ENCODE measurements at places on chromosomes 2 and 18.
A peak's percentile ranks its signal among the peaks of the same experiment; 100 is the strongest.

GRCh38 chr2:172358691-172359556 lies 68.5 kb upstream of the ITGA6 start:
- DNase-seq, result no peak

- DNase-seq, result no peak
Measured at GRCh38 chr2:189552991-189553404, 27.6 kb downstream of the SLC40A1 start.

GRCh38 chr2:54456362-54456611 lies 160 bp downstream of the SPTBN1 start:
- no peak for DNase-seq

DNA sequence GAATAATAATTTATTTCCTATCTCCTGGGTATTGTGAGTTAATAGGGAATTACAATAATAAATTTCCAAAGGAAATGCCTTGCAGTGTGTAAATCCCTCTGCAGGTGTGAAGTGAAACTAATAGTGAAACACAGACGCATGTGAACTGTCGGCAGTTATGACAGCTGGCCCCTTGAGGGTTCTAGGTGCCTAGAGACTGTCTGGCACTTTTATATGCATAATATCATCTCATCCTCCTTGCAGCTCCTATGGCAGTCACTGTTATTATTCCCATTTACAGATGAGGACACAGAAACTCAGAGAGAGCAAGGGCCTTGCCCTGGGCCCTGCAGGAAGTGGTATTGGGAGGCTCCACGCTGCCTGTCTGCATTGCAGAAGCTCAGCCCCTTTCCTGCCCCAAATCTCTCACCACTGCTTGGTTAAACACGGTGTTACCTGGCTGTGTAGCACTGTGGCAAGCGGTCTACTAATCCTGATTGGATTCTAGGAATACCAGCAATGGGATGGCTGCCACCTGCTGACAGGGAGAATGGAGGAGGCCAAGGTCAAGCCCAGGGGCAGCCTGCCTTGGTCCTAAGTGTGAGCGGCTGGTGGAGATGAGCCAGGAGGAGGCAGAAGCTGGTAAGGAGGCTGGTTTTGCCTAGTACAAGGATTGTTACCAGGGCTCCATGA lies 32.8 kb upstream of the ACKR3 start:
- DNase-seq, result no peak

GRCh38 chr18:69734536-69734935 lies 213.1 kb downstream of the CD226 start:
- DNase-seq, result no peak

DNA sequence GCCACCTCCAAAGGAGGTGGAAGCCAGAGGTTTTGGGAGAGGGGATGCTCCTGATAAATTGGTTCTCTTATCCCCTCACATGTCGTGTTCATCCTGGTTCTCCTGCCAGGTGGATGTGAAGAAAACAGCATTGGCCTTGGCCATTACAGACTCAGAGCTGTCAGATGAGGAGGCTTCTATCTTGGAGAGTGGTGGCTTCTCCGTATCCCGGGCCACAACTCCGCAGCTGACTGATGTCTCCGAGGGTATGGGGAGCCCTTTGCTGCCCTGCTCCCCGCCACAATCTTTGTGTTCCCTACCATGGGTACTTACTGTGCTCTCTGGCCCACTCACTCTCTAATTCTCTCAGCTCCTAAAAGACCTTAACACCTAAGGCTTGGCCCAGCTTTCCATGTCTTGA lies 3.5 kb downstream of the RETREG2 start:
- DNase-seq, result no peak

GRCh38 chr2:44983836-44984604 lies 25.2 kb downstream of the SIX2 start:
- no peak for DNase-seq

GRCh38 chr2:216694082-216694825 lies 1.1 kb downstream of the IGFBP5 start:
- peak; percentile 75 for DNase-seq

GRCh38 chr2:151999053-151999452 lies 99.8 kb downstream of the CACNB4 start:
- peak; percentile 73 for DNase-seq

DNA sequence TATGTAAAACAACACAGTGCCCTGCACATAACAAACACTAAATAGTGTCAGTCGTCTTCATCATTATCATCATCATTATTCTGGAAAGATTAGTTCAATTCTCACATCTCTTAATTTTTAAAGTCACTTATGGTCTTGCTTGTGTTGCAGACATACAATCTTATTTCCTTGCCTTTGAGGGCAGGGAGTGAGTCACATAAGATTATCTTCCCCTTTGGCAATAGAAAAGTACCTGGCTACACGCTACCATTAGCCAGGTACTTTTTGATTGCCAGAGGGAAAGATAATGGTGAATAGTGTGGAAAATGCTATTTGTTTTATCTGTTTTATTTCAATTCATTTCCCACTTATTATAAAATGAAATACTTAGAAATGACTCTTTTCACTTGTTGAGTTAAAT lies 76.6 kb upstream of the RMDN2 start:
- no peak for DNase-seq

GRCh38 chr2:39475006-39475405 lies 37.9 kb upstream of the MAP4K3 start:
- no peak for DNase-seq

DNA sequence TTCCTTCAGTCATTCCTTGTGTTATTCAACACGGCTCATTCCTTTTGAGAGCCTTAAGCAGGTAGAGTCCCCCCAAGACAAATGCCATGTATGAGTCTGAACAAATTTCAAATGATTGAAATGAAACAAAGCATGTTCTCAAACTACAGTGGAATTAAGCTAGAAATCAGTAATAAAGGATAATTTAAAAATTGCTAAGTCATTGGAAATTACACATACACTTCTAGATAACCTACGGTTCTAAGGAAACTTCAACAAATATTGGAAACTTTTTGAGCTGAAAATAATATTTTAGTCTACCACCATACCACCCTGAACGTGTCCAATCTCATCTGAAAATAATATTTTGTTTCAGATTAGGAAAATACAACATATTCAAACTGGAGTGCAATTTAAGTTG lies 71.8 kb upstream of the UGP2 start:
- no peak for DNase-seq

DNA sequence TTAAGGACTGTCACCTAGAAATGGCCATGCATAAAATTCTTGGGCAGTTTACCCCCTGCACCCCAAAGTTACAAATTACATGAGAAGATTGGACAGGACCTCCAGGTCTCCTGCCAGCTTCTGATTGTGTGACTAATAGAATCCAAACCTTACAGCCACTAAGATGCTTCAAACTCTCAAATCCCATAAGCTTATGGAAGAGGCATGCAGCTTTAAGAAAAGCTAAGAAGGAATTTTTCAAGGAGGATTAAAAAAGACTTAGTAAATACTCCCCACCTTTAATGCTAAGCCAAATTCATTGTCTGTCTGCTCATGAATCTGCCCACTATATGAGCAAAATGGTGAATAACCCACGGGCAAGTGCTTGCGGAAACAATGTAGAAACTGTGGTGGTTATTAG lies 86.3 kb downstream of the MAIP1 start:
- no peak for DNase-seq

- DNase-seq, result no peak
Measured at GRCh38 chr2:7165736-7166135, 248.5 kb downstream of the RNF144A start.

- DNase-seq, result no peak
Measured at GRCh38 chr2:223880796-223881195, 43.4 kb upstream of the AP1S3 start.

DNA sequence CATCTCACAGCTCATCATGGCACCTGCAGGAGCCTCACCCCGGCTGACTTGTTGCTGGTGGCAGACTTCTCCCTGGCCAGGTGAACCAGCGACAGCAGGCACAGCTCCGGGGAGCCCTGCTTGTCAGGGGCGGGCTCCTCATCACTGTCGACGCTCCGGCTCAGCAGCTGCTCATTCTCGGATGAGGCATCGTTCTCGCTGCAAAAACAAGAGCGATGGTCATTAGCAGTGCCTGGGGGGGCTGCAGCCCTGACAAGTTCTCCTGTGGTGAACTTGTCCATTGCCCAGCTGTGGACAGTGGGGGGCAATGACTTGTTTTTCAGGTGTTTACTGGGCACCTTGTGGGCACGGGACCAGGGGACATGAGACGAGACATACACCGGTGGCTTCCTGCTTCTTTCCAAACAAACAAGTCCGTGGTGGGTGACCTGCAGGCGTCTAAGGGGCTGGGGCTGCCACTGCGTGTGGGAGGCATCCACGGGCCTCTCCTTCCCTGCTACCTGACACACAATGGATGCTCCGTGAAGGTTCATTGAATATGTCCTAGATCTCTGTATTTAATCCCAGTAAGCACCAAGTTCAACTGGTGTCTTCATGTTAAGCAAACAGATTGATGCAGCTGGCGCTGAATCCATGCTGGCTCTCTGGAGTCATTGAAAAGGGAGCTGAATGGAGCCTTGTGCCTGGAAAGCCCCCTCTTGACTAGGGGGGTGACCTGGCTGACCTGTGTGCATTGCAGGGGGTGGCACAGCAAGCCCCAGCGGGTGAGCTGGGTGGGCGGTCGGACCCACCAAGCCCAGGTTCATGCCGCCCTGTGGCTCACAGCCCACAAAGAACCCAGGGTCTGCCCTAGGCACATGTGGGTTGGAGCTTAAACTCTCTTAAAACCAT lies 81.0 kb downstream of the EDAR start:
- no peak for DNase-seq

DNA sequence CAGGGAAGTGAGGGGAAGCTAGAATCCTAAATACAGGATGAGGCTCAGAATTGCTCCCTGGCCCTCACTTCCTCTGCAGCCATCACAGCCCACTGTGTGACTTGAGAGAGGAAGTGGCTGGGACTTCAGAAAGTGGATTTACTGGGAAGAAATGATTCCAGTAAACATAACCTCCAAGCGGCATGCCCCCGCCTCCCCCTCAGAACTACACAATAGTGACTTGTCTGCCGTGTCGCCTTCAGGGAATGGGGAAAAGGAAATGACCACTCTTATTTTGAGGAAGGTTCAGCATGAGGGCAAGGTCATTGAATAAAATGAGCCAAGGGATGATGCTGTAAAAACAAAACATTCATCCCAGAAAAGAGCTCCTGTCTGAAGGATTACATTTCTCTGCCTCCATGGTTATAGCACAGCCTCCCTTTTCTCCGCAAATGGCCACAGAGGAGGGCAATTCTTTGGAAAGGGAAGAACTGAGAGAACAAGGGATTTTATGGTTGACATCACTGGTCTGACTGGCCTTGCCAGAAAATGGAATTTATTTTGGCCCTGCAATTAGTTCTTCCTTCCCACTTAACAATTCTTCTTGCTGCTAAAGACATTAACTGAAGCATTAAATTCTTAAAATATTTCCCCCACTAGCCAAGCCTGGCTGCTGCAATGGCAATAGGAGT lies 78.9 kb upstream of the DAPL1 start:
- no peak for DNase-seq
